ENCODE measurements at places on chromosomes 3 and 15. TPM values are rescaled to one million over a fixed set of nuclear protein-coding genes. Genes with fewer than 3 reads are reported as not detected.

Gene MUSTN1
- not detected for total RNA-seq

Gene ALG1L2
- not detected for total RNA-seq

Gene DNAH1
- total RNA-seq: 4.0 TPM

Gene PKM
- 1,702 TPM for total RNA-seq

Gene GPX1
- 500 TPM for total RNA-seq
